ENCODE measurements at places on chromosomes 4 and X.

DNA sequence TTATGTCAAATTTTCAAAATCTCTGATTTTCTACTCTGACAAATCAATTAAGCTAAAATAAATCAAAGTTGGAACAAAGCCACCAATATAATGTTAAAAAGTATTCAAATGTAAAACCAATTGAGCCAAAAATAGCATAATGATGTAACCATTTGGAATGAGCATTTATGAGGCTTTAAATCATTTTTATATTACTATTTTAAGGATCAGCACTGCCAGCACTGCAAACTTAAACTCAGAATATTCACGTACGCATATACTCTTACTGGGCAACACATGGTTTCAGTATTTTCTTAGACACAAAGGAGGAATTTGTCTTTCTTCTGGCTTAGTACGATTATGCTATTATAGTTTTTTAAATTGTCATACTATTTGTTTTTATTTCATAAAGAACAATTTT, 52.2 kb downstream of the AFAP1 start:
- peak; percentile 55 for DNase-seq

DNA sequence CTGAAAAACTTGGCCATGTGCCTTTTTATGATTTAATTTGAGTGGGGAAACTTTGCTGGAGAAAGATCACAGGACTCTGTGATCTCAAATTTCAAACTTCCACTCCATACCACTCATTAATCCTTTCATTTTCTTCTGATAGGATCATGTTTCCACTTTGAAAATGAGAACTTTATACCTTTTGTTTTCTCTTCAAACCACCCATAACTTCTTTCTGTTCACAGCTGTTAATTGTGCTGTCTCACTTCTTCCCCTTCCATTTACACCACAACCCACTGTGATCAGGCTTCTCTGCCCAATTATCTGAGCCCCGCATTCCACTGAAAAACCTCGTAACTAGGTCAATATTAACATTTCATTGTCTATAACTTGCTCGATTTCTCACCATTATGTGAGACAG, 47.0 kb upstream of the ARSJ start:
- no peak for DNase-seq

- peak; percentile 78 for DNase-seq
Observed at GRCh38 chr4:1130316-1131186, 17.2 kb upstream of the RNF212 start.

GRCh38 chrX:23616361-23616760, 50.9 kb upstream of the PRDX4 start:
- DNase-seq: peak; percentile 29

DNA sequence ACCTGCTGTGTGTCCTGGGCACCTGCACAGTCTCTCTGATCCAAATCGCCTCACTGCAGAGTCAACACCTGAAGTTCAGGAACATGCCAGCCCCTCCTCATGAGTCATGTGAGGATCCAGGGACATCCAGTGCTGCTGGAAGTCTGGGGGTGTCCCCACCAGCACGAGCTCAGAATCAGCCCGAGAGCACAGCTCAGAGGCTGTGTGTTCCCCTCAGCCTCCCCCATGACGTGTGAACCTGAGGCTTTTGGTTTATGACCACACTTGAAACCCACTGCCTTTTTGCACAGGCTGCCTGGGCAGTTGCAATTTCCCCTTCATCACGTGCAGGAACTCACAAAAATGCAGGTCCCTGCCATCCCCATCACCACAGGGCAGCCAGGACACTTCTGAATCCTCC, 47.1 kb downstream of the PPP2R2C start:
- no peak for DNase-seq

GRCh38 chr4:79266136-79266535, 59.7 kb downstream of the NAA11 start:
- no peak for DNase-seq

DNA sequence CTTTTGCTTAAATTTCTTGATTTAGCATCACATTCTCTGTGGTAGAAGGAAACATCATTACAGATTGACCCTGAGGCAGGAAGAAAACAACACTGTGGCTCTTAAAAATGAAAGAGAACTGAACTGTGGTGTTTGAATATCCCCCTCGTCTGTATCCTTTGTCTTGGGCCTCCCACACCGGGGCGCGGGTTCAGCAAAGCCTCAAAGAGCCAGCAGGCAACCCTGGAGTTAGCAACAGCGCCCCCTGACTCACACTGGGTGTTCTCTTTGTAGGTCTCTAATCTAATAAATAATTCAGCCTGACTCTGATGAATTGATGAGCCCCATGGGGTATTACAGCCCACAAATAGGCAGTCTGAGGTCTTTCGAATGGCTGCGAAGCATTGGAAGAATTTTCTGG, 46.1 kb upstream of the CTSO start:
- DNase-seq: no peak
